NCI-H510A treated with DMSO at 0.1 percent for 48 hours (cell line): ENCODE measurements at places on chromosomes 6 and 20.

DNA sequence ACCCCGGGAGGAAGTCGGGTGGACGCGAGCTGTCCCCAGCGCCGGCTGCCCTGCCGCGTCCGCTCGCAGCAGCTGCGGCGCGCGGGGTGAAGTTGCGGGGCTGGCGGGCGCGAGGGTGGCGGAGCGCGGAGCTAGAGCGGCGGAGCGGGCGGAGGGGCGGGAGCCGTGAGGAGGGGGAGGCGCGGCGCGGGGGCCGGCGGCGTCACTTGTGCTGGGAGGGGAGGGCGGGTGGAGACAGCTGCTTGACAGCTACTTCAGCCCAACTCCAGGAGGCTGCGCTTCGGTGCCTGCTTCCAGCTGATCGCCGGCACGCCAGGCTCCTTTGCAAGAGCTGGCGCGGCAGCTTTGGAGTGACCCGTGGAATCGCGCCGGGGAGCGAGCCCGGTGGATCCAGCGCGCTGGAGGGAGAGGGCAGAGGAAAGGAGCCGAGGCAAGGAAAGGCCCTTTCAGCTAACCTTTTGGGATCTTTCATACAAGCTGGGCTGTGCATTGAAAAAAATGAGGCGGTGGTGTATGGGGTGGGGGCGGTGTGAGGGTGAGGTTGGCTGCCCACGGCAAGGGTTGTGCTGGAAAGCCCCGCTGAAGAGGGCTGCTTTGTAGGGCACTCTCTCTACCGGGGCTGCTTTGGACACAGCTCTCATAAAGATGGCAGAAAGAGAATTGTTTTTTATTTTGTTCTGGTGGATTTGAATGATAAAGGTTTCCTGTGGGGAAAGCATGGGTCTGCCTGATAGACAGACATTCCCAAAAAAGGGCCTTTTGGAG is 24.6 kb downstream of the RIPOR2 start:
- peak; percentile 34 for DNase-seq

DNA sequence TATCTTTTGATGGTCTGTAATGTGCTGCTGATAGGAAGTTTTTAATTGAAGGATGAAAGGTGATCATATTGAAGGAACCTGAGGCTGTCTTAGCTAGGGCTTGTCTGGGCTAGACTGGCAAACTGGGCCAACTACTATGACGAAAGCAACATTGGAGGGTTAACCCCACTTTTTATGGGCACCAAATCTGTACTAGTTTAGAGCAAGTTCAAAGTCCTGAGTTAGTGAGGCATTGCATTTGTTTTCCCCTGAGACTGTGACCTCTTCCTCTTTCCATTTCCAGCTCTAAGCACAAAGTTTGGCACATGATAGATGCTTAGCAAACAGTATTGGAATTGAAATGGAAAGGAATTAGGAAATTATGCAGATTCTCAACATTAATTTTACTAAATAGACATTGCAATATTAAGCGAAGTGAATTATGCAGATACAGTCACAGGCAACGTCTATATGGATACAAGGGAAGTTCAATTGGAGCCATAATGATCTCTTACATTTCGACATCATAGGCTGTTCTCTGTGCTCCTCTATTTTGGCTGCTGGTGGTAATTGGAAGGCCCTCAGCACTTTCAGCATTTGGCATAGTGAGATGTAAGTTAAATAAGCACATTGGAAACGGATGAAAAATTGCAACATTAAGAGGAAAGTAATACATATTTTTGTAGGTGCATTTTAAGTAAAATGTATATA is 22.2 kb downstream of the CEP57L1 start:
- DNase-seq, result no peak

GRCh38 chr6:165514621-165515020 is 148.4 kb downstream of the PDE10A start:
- DNase-seq, result no peak

DNA sequence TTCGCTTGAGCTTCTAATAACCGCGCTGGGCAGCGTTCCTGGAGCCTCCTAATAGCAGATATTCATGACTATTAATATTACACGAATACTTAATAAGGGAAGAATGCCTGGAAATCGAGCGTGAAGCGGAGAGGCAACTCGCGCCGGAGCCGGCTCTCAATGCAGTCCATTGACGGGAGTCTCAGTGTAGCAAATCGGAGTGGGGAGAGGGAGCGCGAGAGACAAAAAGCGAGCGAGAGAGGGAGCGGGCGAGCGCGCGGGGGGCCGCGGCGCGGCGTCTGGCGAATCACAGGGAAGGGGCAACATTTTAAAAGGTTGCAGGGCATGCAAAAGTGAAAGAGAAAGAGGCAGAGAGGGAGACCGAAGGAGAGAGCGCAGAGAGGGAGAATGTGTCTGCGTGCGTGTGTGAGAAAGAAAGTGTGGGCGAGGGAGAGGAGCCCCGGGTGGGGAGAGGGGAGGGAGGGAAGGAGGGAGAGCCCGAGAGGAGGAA is 2.9 kb downstream of the TFAP2A start:
- DNase-seq, result no peak

GRCh38 chr20:47672166-47672565 is 113.1 kb downstream of the SULF2 start:
- no peak for DNase-seq

- peak; percentile 20 for DNase-seq
Measured at GRCh38 chr6:128882991-128883611, at the start of gene LAMA2. LAMA2 (plus strand) TSS chr6:128883138; CDS start chr6:128883246, 108 bp downstream.

DNA sequence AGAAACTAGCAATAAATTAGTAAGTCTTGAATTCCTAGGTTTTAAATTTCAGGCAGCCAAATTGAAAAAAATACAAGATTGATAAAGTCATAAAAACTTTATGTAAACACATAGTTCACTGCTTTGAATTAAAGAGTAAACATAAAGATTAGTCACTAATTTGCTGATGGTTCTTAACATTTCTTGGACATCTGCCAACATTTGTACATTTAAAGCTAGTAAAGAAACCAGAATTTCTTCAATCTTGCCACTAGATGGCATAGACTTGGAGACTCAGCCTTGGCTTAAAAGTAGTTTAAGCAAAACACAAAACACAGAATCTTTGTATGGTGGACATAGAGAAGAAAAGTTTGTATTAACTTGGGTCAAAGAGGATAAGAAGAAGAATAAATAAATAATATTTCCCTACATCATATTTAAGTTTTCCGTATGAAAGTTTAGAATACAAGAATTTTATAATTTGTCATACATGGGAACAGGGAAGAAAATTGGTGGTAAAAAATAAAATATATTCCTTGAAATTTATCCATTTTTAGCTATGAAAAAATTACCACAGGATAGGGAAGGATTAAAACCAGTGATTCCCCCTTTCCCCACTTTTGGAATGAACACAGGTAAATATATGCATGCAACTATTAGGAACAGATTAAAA is 41.7 kb upstream of the FAM135A start:
- peak; percentile 64 for DNase-seq

DNA sequence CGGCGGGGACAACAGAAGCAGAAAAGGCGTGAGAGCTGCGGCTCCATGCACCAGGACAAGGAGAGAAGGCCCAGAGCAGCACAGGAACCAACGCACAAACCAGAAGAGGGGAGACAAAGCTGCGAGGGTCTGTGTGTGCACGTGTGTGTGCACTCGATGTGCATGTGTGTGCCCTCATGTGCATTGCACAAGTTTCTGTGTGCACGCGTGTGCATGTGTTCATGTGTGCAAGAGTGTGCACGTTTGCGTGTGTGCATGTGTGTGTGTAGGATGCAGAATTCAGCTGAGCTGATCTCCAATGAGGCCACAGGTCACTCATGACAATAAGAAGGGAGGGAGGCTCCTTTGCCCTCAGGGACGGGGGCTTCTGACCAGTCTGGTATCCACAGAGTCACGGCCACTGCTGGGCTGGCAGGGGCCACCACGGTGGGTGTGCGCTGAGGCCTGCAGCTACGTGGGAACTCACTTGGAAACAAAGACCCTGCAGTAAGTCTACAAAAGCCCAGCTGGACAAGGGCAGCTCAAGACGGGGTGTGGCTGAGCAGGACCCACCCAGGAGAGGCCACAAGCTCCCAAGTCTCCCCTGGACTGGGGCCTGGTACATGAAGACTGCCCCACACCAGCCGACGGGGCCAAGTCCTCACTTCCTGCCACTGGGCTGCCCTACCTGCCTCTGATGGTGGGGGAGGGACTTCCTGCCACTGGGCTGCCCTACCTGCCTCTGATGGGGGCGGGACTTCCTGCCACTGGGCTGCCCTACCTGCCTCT is 48.1 kb upstream of the CHRNA4 start:
- DNase-seq, result no peak

DNA sequence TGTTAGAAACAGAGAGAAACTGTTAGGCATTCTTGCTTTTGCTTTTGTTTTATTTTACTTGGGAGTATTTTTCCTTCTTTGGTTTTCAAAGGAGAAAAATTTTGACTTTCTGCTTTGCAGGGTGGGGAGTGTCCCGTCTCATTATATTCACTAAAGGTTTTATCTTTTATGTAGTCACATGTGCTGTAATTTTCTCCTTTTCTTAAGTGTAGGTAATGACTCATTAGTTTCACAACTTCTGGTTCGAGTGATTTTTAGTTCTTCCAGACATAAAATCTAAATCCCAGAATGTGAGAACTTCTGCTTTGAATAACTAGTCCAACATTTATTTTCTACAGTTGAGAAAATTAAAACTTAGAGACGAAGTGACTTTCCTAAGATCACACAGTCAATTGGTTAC is 37.7 kb downstream of the ADGRF1 start:
- no peak for DNase-seq

DNA sequence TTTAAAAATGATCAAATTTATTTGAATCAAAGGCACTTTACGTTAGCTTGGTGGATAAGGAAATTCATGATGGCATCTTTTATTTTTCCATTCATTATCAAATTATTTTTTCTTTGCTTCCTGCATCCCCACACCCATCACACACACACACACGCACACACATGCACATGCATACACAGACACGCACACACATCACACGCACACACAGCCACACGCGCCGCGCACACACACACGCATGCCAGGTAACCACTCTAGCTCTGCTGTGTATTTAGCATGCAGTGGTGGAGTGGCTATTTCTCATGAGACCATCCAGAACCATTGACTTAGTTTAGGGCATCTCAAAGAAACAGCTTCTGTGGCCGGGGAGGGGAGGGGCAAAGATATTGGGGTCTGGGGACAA is 47.0 kb downstream of the GNAS start:
- DNase-seq, result no peak

DNA sequence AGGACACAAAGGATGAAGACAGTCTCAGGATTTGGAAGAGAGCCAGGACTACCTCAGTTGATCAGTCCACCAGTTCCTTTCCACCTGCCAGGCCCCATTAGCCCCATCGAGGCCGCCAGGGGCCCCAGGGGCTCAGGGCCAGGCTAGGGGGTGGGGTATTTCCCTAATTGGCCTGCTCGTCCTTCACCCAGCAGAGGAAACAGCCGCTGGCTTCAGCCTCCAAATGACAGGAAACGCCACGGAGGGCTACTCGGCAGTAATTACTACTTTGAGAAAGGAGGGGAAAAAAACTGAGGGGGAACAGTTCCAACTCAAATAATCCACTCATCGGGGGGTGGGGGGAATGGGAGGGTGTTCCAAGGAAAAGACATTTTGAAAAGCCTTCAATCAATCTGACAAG is 42.7 kb downstream of the MAFB start:
- DNase-seq, result no peak

DNA sequence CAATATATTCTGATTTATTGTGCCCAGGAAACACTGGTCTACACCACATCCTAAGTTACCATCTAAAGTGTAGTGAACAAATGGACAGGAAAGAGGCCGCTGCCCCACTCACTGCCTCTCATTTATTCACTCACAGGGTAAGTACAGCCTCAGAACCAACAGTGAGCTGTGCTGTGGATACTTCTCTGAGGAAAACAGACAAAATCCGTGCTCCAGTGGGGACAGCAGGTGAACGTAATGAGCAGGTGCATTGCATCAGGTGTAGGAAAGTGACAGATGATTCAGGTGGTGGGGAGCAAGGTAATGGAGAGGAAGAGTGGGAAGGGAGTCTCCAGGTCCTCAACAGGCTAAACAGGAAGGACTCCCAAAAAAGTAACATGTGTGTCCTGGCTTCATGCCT is 8.4 kb upstream of the ULBP2 start:
- no peak for DNase-seq

- DNase-seq, result no peak
Measured at GRCh38 chr20:61937146-61937962, 128.3 kb downstream of the TAF4 start.
